ENCODE measurements at places on chromosomes 3 and 15. TPM values are rescaled to one million over a fixed set of nuclear protein-coding genes. Genes with fewer than 3 reads are reported as not detected.

The GOLGA6L25 gene
- not detected for total RNA-seq

The ATP13A5 gene
- not detected for total RNA-seq

The GALNT15 gene
- 71.5 TPM for total RNA-seq

DNA sequence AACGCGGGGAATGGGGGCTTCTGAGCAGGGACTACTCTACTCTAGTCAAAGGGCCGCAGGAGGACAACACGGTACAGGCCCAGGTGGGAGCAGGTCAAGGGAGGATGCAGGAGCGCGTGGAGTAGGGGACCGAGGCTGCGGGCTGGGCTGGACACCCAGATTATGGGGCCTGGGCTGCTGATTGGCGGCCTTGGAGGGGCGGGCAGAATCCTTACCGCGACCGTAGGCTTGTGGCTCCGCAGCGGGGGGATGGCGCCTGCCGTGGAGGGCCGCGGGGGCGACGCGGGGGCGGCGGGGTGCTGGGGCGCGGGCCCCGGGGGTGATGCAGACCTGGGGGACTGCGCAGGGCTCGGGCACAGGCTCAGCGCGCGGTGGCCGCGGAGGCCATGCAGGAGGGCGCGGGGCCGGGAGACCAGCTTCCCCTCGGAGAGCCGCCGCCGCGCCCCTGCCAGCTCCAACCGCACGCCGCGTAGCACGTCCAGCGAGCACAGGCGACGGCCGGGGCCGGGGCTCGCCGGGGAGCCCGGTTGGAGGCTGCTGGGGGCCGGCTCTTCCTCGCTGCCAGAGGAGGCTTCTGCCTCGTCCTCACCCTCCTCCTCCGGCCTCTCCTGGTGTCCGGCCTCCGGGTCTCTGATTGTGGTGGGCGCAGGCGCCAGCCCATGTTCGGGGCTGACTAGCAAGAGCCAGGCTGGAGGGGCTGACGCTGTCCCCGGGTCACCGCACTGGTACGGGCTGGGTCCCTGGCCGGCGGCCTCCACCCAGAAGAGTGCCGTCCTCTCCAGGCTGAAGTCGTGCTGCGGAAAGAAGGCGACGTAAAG, 12.9 kb downstream of the UBAP1L start:
- DNase-seq, result no peak

- DNase-seq, result no peak
These were observed 211.6 kb upstream of the NECTIN3 start for GRCh38 chr3:110859993-110860392.

DNA sequence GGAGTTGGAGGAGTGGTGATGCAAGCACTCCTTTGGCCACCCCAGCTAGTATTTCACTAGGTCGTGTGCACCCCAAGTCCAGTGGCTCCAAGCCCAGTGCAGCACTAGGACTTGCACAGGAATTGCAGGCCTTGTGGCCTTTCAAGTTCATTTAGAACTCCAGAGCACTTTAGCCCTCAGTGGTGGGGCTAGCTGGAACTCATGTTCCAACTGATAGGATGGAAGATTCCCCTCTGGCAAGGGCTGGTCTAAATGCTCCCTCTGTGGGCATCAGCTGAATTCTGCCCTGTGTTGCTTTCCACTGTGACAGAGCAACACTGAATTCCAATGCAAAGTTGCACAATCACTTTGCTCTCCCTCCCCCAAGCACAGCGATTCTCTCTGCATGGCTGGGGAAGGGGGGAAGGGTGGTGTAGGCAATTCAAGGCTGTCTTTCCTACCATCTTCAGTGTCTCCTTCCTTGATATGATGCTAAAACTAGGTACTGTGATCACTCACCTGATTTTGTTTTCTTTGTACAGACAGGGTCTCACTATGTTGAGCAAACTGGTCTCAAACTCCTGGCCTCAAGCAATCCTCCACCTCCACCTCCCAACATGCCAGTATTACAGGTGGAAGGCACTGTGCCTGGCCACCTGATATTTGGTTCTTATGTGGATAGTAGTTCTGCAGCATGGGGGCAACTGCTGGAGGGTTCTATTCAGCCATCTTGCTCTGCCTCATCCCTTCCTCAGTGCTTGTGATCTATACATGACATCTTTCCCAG, 10.3 kb downstream of the USF3 start:
- DNase-seq, result no peak

DNA sequence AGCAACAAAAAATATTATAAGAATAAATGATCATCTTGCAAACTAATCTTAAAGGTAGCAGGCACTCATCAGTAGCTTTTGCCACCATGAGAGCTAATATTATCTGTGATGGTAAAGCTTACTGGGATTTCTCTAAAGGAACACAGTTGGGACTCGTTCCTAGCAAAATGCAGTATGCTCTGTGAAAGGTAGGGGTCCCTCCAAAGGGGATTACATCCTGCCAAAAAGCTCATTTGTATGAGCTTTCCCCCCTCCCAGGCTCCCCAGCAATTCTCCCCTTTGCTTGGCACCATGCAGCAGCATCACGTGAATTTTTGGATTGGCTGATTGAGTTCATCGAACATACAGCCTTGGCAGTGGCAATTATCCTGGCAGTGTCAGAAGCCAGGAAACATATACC, 361.0 kb upstream of the PLSCR5 start:
- no peak for DNase-seq

DNA sequence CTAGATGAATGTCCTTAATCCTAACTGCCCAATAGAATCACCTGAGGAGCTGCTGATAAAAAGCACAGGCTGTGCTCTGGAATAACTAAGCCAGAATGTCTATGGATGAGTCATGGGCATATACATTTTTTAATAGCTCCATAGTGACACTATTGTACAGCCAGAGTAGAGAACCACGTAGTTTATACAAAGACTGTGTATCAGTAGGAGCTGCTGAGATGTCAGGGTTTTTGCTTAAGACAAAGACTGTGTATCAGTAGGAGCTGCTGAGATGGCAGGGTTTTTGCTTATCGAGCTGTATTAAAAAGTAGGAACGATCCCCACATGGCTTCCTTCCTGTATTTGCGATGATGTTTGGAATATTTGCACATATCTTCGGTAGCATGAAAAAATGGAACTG, 137.4 kb downstream of the SV2B start:
- no peak for DNase-seq

- DNase-seq, result no peak
These were observed 315.8 kb downstream of the NTRK3 start for GRCh38 chr15:87940768-87941167.

DNA sequence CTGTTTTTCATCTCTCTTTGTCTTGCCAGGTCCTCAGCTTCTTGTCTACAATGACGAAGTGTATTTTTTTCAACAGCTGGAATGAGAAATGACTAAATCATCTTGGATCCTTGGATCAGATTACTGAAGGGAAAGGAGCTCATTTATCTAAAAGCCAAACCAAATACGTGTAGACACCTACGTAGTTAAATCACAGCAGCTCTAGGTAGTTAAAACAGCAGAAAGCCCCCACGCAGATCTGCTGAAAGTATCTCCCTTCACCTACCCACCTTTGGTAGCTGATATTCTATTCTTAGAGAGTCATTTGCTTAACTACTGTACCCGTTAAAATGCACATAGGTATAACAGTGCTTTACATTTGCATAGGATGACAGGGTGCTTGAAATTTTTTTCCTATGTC, 105.5 kb upstream of the WNT5A start:
- no peak for DNase-seq

DNA sequence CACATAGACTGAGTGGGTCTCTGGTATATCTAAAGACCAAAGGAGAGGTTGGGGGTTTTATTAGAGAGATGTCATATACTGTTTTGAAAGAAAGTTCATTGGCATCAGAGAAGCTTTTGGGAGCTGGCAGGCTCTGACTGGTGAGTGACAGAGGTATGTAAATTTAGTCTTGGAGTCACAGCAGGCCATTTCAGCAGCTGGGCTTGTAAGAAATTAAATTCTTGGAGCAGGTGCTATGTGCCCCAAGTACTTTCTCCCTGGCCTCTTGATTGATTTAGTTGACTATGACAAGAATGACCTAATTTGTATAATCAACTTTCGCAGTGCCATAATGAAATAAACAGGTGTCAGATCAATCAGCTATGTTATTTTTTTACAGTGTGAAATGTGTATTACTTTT, 47.8 kb upstream of the CDAN1 start:
- DNase-seq, result no peak

GRCh38 chr3:135239615-135239884, 444.5 kb downstream of the EPHB1 start:
- DNase-seq, result no peak

GRCh38 chr3:98901392-98902350, at the start of gene DCBLD2:
TSS of gene DCBLD2 (minus strand) at chr3:98901695. CDS start at chr3:98901326, 369 bp downstream.
- DNase-seq, result peak; percentile 98

DNA sequence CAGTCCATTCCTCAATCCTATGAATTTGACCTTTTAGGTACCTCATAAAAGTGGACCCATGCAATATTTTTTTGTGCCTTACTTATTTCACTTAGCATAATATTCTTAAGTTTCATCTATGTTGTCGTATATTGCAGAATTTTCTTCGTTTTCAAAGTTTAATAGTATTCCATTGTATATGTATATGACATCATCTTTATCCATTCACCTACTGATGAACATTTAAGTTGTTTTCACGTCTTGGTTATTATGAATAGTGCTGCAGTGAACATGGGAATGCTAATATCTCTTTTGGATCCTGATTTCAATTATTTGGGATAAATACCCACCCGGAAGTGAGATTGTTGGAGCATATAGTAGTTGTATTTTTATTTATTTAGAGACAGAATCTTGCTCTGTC, 65.1 kb downstream of the AP4E1 start:
- no peak for DNase-seq

GRCh38 chr3:84959470-84960271, 882 bp downstream of the CADM2 start:
- DNase-seq, result no peak

DNA sequence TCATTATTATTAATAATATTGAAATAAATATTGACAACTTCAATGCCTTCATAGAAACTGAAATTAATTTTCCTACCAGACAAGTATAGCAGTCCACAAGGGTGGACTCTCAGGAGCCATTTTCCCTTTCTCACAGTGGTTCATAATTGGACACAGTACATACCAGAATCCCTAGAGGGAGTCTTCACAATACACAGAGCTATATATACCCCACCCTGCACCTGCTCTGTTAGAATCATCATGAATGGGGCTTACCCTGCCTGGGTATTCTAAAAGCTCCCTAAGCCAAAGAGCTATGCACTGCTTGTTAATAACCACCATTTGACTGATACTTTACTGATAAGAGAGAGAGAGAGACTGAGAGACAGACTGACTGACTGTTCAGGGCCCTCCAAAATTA, 134.9 kb downstream of the FEZF2 start:
- DNase-seq, result no peak

GRCh38 chr3:104646196-104646595, 720.5 kb upstream of the ALCAM start:
- DNase-seq, result no peak

DNA sequence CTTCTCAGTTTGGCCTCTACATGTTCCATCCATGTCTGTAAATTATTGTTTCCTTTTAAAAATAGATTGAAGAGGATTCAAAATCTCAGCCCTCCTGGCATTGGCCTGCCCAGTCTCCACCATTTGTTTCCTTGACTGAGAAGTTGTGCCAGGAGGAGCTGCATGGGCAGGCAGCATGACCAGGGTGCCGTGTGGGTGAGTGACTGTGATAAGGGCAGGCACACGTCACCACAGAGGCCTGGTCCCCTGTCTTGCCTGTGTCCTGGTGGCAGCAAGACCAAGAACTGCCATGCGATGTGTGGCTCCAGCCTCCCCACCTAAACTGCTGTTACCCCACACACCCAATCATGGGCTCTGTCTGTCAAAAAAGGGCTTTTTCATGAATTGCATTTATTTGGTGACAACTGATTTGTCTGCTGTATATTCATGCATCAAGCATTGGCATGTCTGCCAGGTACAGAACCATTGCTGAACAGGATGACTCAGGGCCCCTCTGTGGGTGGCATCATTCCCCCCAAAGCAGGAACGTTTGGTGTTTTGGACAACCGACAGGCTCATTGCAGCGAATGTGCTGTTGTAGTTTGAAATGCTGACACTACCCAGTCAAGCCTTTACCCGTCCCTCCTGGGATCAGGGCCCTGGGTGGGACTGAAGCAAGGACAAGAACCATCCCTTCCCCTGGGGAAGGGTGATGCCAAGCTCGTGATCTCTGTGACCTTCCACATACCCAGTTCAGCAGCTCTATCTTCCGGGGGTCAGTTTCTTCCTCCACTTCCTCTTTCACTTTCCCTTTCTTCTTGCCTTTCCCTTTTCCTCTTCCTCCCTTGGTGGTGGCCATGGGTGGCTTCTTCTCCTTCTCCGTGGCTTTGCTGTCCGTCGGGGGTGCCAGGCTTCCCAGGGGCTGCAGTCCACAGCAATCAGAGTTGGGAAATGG, 51.6 kb downstream of the TRPM1 start:
- DNase-seq, result no peak

- DNase-seq, result no peak
These were observed 61.3 kb upstream of the VGLL4 start for GRCh38 chr3:11705049-11705448.

DNA sequence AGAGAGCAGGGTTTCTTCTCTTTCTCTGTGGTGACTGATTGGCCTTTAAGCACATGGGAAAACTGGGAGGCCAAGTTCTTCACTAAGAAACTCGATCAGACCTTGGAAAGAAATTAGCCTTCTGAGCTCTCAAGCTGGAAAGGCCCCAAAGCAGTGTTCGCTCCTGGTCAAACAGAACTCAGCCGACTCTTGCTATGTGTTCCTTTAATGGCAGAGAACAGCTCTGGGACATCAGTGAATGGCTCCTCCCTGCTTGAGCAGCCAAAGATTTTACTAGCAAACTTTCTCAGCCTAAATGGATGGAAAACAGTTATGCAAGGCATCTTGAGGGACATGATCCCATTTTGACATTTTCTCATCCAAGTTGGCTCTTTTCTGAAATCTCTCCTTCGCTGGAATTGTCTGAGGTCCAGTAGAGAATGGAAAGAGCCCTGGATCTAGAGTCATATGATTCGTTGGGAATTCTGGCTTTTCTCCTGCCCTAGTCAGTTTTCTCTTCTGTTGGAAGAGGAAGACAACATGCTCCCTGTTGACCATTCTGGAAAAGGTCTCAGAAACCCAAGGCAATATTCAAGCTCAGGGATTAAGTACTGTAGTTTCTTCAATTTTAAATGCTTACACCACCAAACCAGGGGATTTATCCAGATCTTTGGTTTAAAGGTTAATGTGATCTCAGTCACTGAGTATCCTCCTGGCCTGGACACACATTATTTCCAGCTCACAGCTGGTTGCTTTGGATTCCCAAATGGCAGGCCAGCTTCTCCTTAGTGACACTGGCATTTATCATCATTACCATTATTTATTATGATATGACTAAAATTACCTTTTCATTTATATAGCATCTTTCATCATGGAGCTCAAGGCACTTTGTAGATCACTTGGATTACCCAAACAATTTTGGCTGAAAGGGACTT, 319.6 kb downstream of the AGBL1 start:
- no peak for DNase-seq
